ENCODE measurements at places on chromosomes 6 and 20.

DNA sequence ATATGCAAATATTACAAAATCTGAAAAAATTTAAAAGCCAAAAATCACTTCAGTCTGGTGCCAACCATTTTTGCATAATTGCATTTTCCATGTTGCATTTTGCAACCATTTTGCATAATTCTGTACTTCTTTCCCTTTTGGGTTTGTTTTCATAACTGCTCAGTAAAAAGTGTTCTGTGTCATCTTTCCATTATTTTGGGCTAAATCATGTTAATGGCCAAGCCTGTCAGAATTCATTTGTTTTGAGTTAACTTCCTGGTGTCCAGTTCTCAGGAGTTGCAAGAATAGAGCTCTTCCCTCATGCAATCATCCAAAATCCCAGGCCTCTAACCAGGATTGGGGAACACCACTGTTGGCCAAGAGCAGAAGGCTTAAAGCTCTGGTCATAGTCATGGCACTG, 133.6 kb downstream of the MTHFD1L start:
- DNase-seq = no peak

- peak; percentile 54 for DNase-seq
These were observed 6.5 kb downstream of the BTN2A2 start for GRCh38 chr6:26389349-26389894.

- DNase-seq = no peak
These were observed 24.8 kb upstream of the MBOAT1 start for GRCh38 chr6:20236909-20237600.

DNA sequence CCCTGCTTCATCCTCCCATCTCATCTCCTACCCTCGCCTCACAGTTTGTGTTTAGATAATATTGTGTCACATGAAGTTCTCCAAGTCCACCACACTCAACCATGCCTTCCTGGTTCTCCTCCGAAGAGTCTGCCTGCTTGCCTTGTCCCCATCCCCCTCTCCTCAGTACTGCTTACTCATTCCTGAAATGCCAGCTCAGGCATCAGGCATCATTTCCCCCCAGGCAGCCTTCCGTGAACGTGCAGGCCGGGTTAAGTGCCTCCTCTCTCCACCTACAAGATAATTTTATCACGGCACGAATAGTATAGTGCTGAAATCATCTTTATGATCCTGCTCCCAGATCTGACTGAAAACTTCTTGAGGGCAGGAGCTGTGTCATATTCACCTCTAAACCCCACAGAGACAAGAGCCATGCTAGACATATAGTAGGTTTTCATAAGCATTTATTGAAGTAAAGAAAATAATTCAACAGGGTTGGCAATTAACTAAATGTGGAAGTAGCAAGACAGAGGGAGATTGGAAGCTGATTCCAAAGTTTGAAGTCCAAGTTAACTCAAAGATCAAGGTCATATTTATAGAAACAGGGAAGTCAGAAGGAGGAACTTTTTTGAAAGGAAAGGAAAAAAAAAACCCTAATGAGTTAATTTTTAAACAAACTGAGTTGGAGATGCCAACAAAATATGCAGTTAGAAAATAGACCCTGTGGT, 48.7 kb upstream of the BMP2 start:
- DNase-seq = no peak

DNA sequence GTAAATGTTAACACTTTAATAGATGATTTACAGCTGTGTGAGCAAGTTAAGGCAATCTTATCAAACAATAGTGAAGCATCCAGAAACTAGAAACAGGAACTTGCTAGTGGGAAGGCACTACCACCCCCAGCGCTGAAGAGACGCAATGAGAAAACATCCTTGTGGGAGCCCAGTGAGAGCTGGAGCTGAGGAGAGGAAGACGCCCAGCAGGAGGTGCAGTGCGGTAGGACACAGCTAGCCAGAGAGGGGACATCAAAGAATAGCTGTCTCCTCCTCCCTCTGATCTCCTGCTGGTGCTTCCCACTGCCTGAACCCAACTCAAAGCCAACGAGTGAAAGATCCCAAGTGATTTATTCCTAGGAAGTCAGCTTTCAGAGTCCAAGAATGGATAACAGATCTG, 140.3 kb downstream of the COL12A1 start:
- no peak for DNase-seq

GRCh38 chr6:5178806-5179205, 81.9 kb downstream of the LYRM4 start:
- DNase-seq = no peak

Measured in cardiac muscle cell (in vitro differentiated cells and primary cell).